Effector CD4-positive, alpha-beta T cell (primary cell): ENCODE measurements at places on chromosomes 16 and 17.

DNA sequence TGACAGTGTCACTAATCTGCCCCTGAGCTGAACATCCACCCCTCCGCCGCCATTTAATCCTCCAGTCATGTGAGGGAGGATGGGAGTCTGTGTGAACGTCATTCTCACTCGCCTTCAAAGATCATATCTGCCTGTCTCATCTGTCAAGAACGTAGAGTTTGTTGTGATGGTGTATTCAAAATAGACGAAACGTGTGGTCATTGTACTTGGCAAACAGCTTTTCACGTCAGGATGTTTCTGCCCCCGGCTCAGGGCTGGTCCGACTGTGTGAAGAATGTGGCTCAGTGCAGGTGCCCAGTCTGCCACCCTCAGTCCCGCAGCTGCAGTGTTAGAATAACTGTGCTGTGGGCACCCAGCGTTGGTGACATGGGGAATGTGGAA is 148.0 kb downstream of the KCNJ12 start:
- no peak for DNase-seq

DNA sequence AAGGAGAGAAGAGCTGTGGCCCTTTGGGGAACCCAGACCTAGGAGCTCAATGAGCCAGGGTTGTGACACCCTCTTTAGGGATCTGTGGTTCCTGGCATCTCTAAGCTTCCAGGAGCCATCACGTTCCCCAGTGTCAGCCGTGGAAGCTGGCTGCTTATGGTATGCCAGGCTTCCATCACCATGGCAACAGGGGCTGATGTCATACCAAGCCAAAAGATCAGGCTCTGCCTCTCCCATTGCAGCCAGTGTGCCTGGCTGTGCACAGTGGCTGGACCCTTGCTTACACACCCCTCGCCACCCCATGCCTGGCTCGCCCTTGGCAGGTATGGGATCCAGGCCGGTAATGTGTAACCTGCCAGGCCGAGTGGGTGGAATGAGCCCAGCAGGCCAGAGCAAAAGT is 91.1 kb downstream of the SSH2 start:
- no peak for DNase-seq

GRCh38 chr16:54879681-54880080 is 51.0 kb upstream of the IRX5 start:
- no peak for DNase-seq

DNA sequence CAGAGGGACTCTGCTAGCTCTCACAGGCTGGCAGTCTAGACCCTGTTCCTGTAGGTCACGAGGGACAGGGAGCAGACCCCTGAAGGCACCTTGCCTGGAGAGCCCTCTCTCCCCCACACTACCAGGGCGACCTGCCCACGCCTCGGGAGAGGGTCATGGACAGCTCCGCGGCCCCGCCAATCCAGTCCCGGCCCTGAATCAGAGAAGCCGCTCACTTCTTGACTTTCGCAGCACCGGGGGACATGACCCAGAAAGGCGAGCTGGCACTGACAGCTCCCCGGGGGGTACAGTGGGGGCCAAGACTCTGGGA is 5.1 kb downstream of the KIFC3 start:
- DNase-seq, result no peak

GRCh38 chr16:10169031-10169430 is 13.2 kb downstream of the GRIN2A start:
- no peak for DNase-seq

DNA sequence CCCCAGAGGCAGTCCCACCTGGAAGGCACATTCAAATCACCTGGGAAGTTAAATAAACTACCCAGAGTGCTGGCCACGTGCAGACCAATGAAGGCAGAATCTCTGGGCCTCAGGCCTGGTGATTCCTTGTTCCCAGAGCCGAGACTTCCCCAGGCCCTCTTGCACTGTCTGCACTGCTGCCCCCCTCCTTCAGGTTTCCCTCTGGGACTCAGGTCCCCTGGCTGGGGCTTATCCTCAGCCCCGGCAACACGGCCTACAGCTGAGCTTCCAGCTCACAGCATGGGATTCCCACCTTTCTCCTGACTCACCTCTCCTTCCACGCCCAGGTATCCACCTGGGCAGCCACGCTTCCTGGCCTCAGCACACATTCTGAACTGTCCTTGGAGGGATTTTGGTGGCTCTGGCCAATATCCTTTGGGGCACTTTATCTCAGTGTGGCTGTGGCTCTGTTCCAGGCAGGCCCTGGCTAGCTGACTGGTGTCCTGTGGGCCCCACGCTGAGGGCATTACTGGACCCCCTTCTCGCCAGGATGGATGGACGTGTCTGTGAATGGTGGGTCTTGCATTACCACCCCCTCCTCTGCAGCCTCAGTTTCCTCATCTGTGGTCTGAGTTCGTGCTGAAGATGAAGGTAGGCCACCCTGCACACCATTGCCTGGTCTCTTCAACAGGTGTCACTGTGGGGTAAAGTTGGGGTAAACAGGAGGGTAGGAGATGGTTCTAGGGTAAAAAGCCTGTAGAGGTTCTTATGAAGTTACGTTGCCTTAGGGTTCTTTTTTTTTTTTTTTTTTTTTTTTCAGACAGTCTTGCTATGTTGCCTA is 165.7 kb downstream of the IRF8 start:
- no peak for DNase-seq

GRCh38 chr16:72542102-72542501 is 370.1 kb upstream of the PMFBP1 start:
- DNase-seq, result no peak

DNA sequence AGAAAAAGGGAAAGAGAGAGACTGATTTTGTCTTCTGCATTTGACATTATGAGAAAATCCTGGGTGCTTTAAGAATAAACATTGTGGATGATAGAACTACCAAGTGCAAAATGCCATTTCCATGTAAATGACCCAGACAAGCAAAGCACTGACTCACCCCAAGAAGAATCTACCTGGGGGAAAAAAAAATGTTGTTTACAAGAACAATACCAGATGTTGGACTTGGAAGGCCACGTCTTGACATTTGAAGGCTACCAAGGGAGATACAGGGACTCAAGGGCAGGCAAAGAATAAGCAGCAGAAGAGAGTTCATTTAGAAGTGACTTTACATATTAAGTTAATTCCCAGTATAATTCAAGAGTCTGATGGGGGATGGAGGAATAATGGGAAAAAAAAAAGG is 125.3 kb downstream of the TMEM114 start:
- no peak for DNase-seq

DNA sequence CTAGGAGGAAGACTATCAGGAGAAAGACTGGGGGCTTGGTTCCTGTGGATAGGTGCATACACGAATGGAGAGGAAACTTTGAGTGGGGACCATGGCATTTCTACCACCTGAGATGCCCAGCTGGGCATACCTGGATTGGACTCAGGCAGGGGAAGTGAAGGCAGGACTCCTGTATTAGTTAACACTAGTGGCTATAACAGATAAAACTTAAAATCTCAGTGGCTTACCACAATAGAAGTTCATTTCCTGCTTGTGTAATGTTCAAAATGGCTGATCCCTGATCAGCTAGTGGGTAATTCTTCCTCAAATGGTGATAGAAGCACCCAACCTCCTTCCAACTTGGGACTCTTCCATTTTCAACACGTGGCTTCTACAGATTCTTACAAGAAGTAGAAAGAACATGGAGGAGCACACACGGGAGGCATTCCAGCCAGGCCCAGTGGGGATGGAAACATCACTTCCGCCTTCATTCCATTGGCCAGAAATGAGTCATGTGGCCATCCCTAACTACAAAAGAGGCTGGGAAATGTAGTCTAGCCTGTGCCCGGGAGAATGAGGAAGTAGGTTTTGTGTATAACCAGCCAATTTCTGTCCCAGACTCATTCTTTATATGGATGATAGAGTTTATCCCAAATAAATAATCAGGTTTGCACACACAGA is 112.1 kb downstream of the UTP18 start:
- DNase-seq, result no peak

DNA sequence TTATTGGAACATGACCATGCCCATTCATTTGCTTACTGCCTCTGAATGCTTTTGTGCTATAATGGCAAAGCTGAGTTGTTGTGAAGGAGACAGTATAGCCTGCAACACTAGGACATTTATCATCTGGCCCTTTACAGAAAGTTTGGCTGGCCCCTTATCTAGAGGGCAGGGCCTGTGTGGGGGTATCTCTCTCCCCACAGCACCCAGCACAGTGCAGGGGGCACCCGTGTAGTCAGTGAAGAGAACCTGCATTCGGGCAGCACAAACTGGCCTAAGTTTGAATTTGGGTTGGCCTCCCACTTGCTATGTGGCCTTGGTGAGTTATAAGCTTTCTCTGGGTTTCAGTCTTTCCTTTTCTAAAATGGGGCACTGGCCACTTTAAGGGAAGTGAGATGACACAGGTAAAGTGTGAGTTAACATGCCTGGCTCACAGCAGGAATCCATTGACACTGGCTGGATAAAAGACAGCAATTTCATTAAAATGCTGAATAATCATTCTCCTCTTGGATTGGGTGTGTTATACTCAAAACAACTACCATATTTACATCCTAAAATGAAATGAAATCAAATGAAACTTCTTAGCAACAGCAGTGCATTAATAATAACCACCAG is 12.1 kb downstream of the UBE2O start:
- no peak for DNase-seq

GRCh38 chr16:59214455-59214854 is 480.3 kb upstream of the GOT2 start:
- no peak for DNase-seq

GRCh38 chr17:73430165-73430680 is 118.4 kb upstream of the CDC42EP4 start:
- no peak for DNase-seq

DNA sequence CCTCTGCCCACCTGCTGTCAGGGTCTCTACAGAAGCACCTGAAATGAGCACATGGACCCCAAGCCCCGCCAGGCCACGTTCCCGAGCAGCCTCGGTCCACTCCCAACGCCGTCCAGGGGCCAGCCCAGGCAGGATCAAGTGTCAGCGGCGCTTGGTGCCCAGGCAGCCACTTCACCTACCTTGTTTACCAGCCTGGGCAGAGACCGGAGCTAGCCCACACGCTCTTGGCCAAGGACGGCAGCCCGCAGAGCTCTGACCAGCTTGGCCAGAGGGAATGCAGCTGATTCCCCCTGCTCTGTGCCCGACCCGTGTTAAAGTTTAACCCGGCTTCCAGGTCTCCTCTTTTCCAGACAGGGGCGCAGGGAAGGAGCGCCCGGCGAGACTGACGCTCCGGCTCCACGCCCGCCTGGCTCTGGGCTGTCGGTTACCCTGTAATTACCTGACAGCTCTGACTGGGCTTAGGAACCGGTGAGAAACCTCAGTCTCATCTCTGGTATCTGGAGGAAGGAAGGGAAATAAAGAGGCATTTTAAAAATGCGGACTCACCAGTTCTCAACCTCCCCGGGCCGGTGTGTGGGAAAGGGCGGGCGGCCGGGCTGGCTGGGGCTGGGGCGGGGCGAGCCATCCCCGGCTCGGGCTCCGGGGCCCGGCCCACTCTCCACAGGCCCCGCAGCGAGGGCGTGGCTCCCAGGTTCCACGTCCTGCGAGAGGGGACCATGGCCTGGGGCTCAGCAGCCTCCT is 4.6 kb downstream of the KIFC3 start:
- no peak for DNase-seq
